ENCODE measurements at places on chromosomes 3 and 15. TPM values are rescaled to one million over a fixed set of nuclear protein-coding genes. Genes with fewer than 3 reads are reported as not detected.

DNA sequence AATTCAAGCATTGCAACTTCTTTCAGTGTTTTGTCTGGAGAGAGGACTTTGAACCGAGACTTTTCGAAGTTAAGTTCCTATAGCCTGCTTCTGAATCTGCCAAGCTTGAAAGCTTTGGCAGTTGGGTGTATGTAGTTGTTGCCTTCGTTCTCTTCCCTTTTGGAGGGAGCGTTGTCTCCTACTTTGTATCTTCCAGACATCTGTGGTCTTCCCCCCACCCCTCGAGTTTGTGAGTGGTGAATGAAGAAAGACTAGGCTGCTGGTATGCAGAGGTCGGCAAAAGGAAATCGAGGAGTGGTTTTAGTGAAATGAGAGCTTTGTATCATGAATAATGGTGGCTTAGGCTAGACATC is 1.3 kb downstream of the CTNNB1 start:
- no peak for DNase-seq

GRCh38 chr15:78007211-78007931 is 70.1 kb downstream of the TBC1D2B start:
- no peak for DNase-seq

DNA sequence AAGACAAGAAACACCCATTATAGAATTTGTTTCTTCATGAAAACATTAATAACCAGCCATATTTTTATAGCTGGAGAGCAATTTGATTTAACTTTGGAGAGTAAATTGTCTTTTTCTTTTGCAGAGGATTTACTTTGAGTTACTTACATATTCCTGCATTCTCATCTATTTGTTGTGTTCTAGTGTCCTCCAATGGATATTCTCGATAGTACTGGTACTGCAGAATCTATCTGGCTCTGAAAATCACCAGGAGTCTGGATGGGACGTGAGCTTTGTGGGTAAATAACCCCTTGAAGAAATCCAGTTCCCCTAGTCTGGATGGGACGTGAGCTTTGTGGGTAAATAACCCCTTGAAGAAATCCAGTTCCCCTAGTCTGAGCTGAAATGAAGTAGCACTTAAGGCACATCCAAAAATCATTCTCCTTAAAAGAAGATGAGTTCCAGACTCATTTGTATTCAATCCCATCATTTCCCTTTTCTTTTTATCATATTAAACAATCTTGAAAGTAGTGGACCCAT is 294.1 kb upstream of the UBE2E2 start:
- DNase-seq, result no peak

DNA sequence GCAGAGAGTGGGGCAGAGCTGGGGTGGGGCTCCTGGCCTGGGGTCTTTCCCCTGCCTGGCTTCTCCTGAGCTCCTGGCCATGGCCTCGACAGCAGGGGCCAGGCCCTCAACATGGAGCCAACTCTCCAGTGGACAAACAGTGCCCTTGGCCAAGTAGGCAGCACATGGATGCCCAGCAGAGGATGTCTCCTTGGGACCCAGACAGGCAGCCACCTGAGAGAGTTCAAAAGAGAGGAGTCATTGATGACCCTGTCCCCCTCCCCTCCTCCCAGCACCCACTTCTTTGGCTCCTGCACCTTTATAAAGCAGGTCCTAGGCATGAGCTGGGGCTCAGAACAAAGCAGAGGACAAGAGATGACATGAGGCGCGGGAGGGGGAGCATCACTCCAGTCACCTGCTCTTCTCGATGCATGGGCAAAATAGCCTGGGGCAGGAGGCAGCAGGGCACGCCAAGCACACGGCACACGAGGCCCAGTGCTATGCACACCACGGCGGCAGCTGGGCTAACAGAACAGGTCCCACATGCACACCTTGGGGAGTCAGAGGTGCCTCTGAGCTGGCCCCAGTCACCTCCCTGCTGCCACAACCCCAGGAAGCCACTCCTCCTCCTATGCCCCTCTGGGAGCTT is 27.4 kb downstream of the SHISA5 start:
- DNase-seq, result no peak

DNA sequence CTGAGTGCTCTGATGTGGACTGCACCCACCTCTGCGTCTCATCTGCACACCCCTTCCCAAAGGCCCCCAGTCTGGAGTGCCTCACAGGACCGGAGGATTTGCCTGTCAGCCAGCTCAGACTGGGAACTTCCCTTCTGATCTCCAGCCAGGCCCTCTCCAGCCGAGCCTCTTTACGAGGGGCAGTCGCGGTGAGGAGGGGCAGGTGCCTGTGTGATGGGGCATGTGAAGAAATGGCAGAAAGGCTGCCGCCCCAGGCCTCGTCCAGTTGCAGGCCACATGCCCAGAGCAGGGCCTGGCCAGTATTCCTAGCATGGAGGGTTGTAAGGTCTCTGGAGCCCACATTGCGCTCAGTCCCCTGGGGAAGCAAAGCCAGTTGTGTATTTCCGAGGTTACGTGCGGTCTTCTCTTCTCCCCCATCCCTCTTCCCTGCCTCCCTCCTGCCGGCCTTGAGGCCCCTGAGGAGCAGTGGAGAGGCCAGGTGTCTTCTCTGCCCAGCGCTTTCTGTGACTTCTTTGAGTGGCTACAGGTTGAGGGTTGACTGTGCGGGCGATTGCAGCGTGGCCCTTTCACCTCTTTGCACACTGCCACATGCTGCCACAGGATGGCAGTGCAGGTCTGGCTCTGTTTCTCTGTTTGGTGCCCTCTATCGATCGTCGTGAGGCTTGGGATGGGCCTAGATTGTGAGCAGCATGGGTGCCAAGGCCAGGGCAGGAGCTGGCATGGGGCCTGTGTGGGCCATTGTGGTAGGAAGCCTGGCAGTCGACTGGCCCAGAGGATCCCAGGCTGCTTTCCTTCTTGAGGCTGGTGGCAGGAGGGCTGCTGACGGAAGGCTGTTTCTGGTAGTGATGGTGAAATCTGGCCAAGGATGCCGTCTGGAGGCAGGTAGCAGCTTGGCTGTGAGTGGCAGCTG is 5.3 kb downstream of the CLK3 start:
- DNase-seq, result peak; percentile 77

The ANKRD63 gene
- not detected for total RNA-seq

The CAND2 gene
- total RNA-seq, result 2.5 TPM

All from activated naive CD4-positive, alpha-beta T cell treated with anti-CD3 and anti-CD28 coated beads, Interleukin-2, amount 50 U/mL, for 72 hours (primary cell).